RWPE2 (cell line): ENCODE measurements at places on chromosomes 1 and 21.
A peak's percentile ranks its signal among the peaks of the same experiment; 100 is the strongest.

- no peak for DNase-seq
Observed at GRCh38 chr1:231041719-231042261, 1.7 kb upstream of the FAM89A start.

DNA sequence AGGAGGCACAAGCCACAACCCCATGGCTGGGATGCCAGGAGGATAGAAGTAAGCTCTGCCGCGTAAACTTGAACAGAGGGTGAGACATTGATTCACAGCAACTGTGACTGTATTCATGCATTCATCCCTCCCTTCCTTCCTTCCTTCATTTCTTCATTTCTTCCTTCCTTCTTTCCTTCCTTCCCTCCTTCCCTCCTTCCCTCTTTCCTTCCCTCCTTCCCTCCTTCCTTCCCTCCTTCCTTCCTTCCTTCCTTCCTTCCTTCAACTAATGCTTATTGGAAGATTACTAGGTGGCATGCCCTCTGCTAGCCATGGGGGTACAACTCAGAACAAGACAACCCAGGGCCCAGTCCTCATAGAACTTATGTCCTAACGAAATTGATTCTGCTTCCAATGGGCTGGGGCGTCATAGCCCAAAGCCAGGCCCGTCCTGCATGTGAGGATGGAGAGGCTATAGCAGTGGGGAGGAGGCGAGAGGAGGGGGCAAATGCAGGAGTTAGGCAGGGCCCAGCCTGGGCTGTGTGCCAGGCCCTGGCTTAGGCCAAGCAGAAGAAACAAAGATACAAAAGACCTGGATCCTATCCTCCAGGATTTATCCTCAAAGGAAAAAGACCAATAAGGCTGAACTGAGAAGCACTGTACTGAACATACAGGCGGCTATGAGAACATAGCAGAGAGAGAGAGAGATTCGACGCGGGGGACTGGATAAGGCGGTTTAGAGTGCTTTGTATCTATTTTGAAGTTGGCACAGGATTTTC, 24.4 kb upstream of the PAXBP1 start:
- no peak for DNase-seq

- no peak for DNase-seq
Observed at GRCh38 chr1:33724348-33724747, 139.5 kb upstream of the HMGB4 start.

DNA sequence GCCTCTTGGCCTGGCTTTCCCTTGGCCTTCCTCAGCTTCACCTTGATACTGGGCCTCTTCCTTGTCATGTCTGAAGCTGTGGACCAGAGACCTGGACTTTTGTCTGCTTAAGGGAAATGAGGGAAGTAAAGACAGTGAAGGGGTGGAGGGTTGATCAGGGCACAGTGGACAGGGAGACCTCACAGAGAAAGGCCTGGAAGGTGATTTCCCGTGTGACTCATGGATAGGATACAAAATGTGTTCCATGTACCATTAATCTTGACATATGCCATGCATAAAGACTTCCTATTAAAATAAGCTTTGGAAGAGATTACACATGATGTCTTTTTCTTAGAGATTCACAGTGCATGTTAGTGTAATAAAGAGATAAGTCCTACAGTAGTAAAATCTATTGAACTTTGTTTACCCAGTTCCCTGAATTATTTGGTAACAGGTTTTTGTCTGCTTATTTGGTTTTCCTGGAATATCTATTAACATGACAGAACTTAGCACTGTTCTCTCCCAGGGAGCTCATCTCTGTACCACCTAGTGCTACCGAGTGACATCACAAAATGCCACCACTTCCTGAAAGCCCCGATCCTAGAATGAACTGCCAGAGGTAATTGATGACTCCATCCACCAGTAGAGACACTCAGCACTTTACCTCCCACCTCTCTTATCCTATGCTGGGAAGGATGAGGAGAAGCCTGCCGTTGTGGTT, 22.2 kb downstream of the UBE2T start:
- peak; percentile 9 for DNase-seq

GRCh38 chr1:6098303-6099215, 52.9 kb downstream of the KCNAB2 start:
- peak; percentile 29 for DNase-seq

DNA sequence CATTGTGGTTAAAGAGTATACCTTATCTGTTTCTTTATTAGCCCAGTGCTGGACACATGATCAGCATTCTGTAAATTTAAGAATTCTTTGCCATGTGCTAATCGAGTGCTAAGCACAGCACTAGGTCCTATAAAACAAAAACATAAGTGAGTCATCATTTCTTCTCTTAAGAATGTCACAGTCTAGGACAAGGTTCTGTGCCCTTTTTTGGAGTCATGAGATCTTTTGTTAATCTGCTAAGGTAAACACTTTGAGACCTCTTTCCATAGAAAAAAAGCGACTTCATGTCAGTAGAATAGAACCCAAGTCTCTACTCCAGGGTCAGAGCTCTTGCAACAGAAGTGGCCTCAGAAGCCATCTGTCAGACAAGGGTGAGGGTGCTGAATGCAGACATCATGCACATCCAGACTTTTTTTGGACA, 70.0 kb upstream of the NFIA start:
- no peak for DNase-seq

- no peak for DNase-seq
Observed at GRCh38 chr1:172663732-172664131, 4.8 kb downstream of the FASLG start.

DNA sequence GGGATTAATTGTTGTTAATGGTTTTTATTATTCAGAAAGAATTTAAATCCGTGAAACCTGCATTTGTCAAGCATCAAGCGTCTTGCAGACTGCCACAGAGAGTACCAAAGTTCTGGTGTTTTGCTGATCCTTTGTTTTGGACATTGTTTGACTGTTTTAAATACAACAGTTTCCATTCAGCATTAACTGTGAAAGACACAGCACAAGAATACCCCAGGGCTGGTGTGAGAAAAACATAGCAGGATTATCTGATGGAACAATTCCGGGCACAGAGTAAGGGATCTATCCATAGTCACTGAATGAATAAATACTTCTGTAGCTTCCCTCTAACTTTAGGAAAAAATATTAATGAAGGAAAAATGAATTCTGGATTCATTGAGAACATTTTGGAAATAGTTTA, 202.3 kb downstream of the LTN1 start:
- DNase-seq = no peak

GRCh38 chr1:5559078-5559477, 433.1 kb downstream of the NPHP4 start:
- DNase-seq = no peak

DNA sequence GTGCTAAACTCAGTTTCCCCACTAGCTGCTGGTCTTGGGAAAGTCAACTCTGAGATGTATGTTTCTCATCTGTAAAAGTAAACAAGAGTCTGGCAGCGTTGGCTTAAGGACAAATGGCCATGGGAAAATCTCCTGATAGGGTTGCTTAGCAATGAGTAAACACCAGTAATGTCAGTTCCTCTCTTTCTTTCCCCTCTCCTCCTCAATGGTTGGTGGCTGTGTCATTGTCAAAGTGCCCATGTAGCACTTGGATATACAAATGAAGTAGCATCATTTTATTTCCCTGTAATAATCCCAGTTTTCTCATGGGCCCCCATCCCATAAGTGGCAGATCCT, 2.2 kb upstream of the FYB2 start:
- no peak for DNase-seq
